ENCODE measurements at places on chromosomes 5 and 9.

GRCh38 chr9:131889437-131890251 is 149.8 kb upstream of the RAPGEF1 start:
- DNase-seq = no peak

DNA sequence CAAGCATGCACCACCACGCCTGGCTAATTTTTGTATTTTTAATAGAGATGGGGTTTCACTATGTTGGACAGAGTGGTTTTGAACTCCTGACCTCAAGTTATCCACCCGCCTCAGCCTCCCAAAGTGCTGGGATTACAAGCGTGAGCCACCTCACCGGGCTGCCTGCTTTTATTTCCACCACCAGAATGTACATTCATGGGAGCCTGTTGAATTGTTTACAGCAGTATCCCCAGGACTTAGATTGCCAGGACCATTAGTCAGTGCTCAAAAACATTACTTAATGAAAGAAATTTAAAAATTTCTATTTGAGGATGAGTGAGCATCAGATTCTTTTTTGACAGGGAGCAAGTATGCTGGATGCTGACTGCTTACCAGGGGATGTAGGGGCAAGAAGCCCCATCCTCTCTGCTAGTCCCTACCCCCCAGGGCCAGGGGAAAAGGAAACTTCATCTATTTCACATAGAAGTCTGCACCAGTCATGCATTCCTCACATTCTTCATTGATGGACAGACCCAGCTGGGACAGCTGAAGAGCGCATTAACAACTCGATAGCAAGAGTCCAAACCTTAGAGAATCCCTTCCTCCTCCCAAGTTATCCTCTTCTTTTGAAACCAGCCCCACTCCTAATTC is 10.3 kb upstream of the RGMB start:
- no peak for DNase-seq

DNA sequence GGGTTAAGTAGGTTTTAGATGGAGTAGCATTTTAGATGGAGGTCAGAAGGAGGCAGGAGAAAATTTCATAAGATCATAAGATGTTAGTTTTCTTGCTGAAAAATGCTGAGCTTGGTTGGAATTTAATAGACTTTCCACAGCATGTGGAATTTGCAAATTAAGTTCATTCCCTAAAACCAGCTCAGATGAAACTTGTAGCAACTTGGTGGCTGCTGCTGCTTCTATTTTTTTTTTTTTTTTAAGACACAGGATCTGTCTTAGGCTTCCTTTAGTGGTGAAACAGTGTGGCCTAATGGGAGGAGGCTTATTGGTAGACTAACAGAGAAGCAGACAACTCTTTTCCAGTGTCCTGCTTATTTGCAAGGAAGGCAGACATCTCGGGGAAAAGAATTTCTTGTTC is 154.5 kb downstream of the AOPEP start:
- no peak for DNase-seq

GRCh38 chr5:163773226-163773625 is 267.8 kb downstream of the MAT2B start:
- no peak for DNase-seq

DNA sequence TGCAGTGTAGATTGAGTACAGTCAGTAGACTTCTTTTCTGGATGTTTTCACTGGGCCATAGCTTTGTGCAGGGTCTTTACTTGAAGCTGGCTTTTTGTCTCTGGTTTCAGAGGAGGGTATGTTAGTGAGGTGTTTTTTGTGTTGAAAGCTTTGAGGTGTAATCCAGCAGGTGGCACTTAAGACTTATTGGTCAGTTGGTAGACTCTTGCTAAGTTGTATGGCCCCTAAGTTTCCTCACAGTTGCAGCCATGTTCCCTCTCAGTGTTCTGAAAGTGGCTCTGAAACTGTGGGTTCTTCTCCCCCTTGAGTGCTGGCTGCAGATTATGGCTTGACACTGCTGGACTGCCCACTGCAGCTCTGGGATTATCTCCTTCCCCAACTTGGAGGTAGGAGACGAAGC is 55.7 kb upstream of the SLC44A1 start:
- DNase-seq = no peak

DNA sequence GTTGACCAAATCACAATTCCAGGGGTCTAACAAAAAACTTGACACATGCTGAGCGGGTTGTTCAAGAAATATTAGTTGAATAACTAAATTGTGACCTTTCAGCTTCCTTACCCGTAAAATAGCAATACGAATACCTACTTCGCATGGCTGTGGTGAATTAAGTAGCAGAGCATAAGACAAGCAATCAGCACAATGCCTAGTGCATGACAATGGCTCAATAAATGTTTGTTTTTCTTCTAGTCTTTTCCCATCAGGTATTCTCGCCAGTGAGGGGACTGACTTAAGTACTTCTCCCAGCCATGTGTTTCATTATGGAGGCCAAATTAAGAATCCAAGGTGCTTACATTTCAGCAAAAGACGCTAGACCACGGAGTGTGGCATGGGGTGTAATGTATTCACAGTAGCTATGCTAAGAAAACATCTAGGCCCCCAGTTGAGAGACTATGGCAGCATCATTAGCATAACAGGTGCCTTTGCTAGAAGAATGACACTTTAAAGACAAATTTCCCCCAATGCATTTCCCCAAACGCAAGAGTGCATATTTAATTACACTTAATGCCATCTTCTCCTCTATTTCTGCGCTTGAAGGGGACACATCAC is 145.9 kb downstream of the ASTN2 start:
- no peak for DNase-seq

- DNase-seq = no peak
Observed at GRCh38 chr9:113356686-113357292, 7.4 kb downstream of the BSPRY start.

DNA sequence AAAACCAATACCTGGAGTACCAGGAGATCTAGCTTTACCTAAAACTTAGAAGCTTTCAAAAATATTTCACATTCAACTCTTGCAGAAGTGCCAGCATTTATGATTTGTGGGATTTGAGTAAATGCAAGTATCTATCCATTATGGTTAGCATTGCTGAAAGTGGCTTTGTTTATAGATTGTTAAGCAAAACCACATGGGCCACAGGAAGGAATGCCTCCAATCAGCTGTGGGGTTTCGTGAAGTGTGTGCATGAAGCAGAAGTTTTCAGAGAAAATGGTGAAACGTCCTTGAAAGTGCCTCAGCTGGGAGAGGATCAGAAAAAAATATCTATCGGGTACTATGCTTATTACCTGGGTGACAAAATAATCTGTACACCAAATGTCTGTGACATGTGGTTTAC is 4.2 kb downstream of the LECT2 start:
- DNase-seq = no peak

DNA sequence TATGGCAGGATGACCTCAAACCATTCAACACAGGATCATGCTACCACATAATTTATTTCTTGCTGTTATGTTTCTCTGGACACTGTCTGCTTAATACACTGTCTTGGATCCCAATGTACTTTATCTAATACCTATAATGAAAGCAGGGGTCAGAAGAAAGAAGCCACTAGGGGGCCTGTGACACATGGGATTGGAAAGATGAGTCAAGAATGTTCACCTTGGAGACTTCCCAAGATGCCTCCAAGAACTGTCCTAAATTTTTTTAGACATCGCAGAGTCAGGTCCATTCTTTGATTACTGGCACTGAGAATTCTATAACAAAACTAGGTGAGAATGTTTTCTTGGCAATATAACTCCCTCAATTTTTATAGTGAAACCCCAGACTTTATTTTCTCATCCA is 305.8 kb upstream of the SMARCA2 start:
- DNase-seq = no peak

- no peak for DNase-seq
Observed at GRCh38 chr5:27571681-27572080, 533.3 kb upstream of the CDH9 start.

GRCh38 chr5:92567831-92568450 is 1013.1 kb downstream of the NR2F1-AS1 start:
- no peak for DNase-seq

- no peak for DNase-seq
Observed at GRCh38 chr5:160479926-160480325, 58.3 kb downstream of the PTTG1 start.

GRCh38 chr5:97425511-97425910 is 242.5 kb upstream of the RIOK2 start:
- peak; percentile 6 for DNase-seq

GRCh38 chr5:124921694-124922093 is 175.3 kb upstream of the ZNF608 start:
- DNase-seq = no peak

Data from SK-N-DZ (cell line).